ENCODE measurements at places on chromosomes 16 and 17.

DNA sequence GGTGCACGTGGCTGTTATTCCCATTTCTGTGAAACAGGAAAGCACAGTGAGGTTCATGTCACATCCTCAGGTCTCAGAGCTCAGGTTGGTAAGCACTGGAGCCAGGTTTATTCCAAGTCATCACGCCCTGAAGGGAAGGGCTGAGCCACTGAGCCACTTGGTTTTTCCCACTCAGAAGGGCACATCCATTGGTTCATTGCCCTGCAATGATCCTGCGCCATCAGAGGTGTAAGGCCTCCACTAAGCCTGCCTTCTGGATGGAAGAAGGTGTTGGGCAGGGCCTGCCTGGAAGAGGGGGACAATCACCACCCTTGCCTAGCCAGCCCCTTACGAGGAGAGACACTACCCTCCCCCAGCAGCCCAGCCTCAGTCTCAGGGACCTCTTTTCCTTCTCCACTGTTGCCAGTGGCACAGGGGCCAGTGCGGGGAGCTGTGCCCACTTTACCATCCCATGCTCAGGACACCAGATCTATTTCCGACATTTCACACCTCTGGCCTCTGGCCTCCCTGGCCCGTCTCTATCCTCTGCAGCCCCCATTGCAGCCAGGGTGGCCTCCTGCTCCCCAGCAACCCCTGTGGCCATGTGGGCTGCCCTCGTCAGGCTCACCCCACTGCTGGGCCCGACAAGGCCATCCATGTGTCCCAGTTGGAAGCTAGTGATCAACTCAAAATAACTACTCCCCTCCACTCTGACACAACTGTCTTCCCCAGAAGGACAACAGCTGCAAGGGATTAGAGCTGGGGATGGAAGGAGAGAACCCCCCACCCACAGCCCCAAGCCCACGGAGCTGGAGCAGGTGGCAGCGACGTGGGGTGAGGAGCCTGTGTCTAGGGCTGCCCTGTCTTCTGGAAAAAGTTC, 29.9 kb downstream of the CFAP20 start:
- no peak for DNase-seq

DNA sequence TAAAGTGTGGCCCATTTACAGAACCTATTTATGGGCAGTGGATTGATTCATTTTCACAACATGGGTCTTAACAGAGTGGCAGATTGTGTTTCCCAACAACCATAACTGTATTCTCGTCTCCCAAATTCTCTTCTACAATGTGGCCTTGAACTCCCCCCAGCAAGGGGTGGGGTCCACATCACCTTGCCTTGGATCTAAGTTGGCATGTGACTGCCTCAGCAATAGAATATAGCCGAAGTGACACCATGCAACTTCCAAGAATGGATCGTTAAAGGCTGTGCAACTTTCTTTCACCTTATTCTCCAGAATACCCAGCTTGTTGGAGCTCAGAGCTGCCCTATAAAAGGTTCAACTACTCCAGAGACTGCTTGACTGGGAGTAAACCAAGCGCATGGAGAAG, 72.0 kb upstream of the CDH5 start:
- no peak for DNase-seq

- DNase-seq = peak; percentile 23
Observed at GRCh38 chr17:1197781-1198490, 18.2 kb upstream of the ABR start.

- DNase-seq = no peak
Observed at GRCh38 chr17:32285306-32285705, 19.7 kb downstream of the RHBDL3 start.

- DNase-seq = peak; percentile 95
Observed at GRCh38 chr17:38879878-38880665, 10.2 kb downstream of the LASP1 start.

- no peak for DNase-seq
Observed at GRCh38 chr16:11611871-11612664, 25.3 kb upstream of the LITAF start.

- DNase-seq = no peak
Observed at GRCh38 chr17:6551869-6552531, 4.4 kb downstream of the PITPNM3 start.

DNA sequence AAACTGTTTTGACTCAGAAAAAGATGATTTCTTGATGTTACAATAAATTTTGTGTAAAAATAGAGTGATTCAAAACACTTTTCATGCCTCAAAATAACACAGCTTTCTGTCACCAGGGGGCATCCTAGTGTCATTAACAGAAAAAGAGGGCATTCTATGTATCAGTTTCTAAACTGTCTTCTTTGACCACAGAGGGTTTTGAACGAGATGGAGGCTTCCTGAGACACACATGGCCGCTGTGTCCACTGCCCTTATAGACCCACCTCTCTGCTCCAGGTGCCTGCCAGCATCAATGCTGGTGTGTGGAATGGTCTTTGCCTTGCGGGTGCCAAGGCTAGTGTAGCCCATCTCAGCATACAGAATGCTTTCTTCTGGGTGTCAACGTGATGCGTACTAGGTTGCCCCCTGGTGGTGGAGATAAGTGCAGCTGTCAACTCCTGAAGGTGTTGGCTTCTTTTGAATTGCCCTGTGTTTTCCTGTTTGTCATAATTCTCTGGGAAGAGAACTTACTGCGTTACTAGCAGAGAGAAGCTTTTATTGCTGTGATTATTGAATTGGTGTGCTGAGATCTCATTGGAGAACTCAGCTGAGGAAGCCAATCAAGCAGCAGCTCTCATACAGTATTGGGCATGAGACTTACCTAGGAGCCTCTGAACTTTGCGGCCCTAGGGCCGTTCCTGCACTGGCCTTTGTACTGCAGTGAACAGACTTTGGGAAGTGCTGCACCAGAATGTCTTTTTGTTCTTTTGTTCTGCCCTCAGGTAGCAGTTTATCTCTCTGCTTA, 38.6 kb downstream of the USP10 start:
- DNase-seq = peak; percentile 77

DNA sequence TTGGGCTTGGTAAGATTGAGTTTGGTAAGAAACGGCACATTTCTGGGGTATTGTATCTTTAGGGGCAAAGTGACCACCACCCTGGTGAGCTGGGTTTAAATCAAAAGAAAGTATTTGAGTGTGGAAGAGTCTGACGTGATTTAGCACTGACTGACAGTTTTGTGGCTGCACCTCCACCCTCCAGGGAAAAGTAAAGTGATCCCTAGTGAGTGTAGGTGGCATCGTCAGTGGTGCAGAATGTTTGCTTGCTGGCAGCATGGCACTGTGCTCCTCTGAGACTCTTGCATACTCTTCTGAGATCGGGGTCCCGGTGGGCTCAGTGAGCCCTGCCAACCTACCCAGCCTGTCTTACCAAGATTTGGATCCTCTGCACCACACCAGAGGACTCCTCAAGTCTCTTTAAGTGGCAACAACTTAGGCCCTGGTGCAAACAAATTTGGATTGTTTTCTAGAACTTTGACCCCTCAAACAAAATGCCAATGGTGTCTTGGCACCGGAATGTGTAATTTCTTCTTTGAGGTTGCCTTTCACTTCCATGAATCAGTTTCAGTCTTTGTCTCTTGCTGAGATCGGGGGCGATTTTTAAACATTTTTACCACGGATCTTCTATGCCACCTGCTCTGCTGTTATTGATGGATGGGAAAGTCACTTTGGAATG, 2.8 kb downstream of the PRKCB start:
- no peak for DNase-seq

DNA sequence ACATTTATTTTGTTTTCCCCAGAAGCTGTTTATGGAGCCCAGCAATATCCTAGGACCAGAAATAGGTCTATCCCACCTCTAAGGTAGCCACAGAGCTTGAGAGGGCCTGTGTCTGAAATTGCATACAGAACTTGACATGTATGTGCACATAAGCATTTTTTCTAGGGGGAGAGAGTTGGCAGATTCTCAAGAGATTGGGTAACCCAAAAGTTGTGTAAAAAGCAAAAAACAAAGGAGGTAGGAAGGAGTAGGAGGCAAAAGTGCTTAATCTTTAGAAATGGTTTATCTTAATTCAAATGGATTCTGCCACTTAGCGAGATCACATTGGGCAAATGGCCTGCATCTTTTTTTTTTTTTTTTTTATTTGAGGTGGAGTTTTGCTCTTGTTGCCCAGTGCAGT, 3.5 kb downstream of the PLK1 start:
- DNase-seq = peak; percentile 47

- no peak for DNase-seq
Observed at GRCh38 chr17:72455562-72455961, 334.7 kb downstream of the SOX9 start.

DNA sequence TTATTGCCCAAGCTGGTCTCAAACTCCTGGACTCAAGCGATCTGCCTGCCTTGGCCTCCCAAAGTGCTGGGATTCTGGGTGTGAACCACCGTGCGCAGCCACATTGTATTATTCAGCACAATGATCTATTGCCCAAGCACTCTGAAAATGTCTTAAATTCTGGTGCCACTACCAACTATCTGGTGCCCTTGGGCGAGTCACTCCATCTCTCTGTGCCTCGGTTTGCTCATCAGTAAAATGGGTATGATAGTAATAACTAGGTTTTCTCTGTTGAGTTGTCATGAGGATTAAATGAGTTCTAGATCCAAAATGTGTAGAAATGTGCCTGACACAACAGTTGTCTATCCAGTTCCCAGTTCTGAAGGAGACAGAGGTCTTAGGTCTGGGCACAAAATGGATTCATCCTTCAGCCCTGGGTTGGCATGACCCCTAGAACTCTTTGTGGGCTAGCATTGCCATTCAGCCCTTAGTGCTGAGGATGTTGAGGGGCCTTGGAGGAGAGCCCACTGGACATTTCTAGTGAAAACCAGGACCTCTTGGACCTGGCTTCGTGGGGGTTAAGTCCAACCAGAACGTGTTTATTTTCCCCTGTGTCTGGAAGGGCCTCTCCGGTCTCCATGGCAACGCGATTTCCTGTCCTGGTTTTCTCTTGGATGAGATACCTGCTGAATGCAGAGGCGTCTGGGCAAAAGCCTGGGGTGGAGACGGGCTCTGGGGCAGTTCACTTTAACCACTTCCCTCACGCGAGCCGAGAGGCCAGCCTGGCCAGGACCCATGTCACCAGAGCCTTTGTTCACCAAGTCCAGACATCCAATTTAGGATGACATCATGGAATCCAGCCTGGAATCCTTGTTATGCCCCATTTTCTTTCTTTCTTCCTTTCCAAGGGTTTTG, 43.7 kb upstream of the TNRC6A start:
- DNase-seq = peak; percentile 50

DNA sequence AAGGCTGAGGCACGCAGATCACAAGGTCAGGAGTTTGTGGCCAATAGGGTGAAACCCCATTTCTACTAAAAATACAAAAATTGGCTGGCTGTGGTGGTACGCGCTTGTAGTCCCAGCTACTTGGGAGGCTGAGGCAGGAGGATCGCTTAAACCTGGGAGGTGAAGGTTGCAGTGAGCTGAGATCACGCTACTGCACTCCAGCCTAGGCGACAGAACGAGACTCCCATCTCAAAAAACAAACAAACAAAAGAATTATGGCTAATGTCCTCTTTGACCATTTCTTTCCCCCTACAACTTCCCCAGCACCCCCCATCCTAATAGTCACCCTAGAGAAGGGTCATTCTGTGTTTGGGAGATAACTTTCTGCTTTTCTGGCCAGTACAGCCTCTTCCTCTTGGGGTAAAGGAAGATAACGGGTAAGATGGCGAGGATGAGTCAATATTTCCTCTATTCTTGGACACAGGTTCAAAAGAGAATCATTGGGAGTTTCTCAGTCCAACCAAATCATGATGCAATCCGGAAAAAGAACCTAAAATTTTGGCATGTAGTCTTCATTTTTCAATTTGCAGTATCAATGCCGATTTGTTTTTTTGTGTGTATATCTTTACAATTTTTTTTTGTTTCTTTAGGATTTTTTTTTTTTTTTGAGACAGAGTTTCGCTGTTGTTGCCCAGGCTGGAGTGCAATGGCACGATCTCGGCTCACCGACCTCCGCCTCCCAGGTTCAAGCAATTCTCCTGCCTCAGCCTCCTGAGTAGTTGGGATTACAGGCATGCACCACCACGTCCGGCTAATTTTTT, 107.6 kb upstream of the MED13 start:
- DNase-seq = no peak

Data from foreskin fibroblast (primary cell).